ENCODE measurements at places on chromosomes 16 and 17.

DNA sequence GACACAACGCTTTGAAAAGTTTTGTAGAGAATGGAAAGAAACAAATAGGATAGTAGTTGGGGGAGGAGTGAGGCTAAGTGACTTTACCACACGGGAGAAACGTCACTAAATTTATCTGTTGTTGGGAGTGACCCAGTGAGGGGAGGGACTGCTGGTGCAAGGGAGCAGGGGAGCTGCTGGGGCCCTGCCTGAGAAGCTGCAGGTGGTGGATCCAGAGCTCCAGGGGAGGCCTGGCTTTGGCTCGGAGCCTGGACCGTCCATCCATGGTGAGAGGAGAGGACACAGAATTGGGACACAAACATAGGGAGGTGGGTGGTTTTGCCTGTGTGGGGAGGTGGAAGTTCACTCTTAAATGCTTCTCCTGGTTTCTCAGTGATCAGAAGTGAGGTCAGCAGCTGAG is 107.6 kb downstream of the GOSR1 start:
- no peak for DNase-seq

GRCh38 chr17:78971756-78972506 is 7.8 kb downstream of the LGALS3BP start:
- DNase-seq: no peak

DNA sequence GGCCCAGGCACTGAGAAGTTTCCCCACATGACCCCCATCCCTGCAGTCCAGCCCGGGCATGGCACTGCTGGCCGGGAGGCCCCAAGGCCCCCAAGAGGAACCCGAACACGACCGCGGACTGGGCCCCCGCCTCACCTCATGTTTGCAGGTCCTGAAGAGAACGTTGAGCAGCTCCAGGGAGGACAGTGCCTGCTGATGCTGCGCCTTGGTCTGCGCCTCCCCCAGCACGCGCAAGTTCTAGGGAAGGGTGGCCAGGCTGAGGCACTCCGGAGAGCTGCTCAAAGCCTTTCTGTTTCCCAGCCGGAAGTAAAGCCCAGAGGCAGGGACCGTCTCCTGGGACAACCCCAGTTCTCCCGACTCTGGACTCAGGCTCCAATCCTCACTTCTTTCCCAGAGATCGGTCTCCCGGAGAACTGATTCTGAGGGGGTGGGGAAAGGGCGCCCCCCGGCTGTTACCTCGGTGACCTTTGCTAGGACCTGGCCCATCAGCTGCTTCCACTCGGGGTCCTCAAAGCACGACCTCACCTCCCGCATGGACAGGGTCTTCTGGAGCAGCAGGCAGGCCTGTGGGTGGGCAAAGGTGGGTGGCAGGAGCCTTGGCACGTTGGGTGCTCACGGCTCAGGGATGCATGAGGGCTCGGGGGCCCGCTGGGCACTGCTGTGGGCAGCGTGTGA is 13.7 kb downstream of the MYBBP1A start:
- no peak for DNase-seq

GRCh38 chr17:70123193-70123592 is 46.1 kb upstream of the KCNJ2 start:
- no peak for DNase-seq

DNA sequence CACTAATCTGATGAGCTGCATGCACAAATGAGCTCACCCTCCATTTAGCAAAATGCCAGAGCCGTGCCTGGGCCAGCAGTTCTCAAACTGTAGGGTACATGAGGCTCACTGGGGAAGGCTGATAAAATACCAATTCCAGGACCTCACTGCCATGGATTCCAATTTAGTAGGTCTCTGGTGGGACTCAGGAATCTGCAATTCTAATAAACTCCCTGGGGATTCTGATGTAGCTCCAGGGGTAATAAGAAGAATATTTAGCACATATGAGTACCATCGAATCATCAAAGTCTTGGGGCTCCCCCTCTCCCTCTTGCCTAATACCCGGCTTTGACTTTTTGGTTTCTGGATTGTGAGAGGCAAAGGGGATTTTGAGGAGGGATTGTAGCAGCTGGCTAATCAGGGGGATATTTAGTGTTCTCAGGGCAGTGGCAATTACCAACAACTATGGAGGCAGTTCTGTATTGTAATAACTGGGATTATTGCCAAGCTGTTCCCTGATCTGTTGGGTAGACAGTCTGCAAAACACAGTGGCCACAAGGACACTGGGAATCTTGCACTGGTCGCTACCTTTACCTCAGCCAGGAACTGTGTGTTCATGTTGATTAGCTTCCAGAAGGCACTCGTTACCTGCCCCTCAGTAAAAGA is 140.4 kb downstream of the SHISA9 start:
- DNase-seq: no peak

DNA sequence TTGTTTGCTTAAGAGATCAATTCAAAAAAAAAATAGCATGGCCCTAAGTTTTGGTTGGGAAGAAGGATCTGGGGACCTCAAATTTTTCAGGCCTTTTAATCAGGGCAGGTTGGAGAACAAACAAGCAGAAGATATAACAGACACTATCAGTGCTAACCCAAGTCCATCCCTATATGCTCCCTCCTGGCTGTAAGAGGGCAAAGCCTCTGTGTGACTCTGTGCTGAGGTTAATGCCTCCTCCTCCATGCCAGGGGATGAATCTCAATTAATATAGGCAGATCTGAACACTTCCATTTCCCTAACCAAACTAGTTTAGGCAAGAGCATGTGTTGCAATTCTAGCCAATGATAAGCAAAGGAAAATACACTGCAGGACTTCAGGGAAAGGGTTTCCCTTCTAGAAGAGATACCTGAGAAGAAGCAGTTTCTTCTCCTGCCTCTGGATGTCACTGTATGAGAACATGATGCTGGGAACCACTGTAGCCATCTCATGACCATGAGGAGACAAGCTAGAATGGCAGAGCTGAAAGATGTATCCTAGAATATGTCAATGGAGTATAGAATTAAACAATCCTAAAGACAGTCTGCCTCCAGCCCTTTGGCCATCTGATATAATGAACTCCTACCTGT is 76.0 kb downstream of the CHD9NB start:
- DNase-seq: peak; percentile 2

GRCh38 chr16:1458977-1459341 is 14.6 kb upstream of the CCDC154 start:
- DNase-seq: no peak

DNA sequence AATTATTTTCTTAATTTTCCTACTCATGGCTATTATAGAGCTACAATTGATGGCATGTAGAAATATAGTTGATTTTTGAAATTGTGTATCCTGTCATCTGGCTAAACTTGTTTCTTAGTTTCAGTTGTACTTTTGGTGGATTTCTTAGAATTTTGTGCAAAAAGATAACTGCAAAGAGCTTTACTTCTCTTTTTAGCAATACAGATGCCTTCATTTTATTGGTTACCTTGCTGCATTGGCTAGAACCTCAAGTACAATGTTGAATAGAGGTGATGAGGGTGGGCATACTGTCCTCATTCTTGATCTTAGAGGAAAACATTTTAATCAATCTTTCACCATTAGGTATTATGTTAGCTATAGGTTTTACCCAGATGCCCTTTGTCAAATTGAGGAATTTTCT is 67.9 kb downstream of the METRNL start:
- no peak for DNase-seq

DNA sequence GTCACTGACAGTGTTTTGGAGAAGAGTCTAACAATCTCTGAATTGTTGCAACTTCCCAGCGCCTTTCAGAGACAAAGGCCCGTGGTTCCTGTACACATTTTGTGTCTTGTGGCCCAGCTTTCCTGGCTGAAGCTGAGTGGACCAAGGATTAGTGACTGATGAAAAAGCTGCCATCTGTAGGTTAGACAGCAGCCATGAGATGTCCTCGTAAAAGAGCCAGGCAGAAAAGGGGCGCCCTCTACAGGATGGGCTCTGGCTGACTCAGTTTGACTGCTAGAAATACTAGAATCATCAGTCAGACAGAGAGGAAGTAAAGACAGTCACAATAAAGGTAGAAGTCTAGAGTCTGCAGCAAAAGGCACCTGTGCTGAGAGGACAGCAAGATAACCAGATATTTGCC is 26.5 kb upstream of the NF1 start:
- DNase-seq: no peak

GRCh38 chr17:42922294-42922693 is 21.7 kb downstream of the G6PC1 start:
- DNase-seq: no peak

- no peak for DNase-seq
These were observed 58.7 kb downstream of the PLXDC1 start for GRCh38 chr17:39092692-39093230.

DNA sequence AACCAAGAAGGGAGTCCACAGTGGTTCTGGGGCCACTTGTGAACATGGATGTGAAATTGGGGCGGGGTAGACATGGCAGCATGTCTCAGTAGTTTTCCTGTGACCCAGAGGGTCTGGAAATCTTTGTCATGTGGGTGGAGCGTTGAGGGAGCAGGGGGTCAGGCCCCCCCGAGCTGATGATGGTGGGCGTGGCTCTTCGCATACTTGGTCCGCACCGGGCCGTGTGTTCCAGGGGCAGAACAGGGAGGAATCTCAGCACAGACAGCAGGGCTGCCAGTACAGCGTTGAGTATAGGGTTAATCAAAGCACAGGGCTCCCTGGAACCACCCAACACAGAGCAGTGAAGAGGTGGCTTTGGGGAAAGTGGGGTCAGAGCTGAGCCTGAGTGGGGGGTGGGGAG is 267.5 kb downstream of the SEC14L1 start:
- DNase-seq: no peak

DNA sequence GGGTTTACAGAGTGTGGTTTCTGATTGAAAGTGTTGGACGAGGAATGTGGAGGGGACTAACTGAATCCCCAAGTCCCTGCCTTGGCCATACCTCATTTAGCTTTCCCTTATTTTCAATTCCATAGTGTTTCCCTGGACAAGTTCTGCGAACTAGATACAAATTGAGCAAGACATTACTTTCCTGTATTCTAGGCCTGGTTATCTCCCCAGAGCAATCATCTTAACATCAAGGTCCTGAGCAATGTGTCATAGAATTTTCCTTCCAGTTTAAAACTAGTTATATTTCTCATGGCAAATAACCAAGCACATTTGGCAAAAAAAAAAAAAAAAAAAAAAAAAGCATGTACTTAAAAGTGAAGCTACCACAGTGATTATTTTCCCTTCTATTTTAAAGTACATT is 330.1 kb downstream of the CDH11 start:
- no peak for DNase-seq

DNA sequence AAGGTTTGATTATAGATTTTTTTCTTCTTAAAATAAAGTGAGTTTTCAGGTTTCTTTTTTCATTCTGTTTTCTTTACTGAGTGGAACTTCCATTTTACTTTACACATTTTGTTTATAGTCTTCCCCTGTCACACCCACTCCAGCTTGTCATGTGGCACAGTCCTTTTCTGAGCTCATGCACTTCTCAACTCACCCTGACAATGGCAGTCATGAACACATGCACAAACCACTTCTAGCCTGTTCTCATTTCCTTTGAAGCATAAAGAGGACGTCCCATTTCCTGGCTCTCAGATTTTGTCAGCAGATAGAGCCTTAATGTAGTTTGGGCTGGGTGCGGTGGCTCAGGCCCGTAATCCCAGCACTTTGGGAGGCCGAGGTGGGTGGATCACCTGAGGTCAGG is 168.0 kb downstream of the AHSP start:
- DNase-seq: no peak

GRCh38 chr17:30248786-30249185 is 13.3 kb upstream of the SLC6A4 start:
- no peak for DNase-seq

DNA sequence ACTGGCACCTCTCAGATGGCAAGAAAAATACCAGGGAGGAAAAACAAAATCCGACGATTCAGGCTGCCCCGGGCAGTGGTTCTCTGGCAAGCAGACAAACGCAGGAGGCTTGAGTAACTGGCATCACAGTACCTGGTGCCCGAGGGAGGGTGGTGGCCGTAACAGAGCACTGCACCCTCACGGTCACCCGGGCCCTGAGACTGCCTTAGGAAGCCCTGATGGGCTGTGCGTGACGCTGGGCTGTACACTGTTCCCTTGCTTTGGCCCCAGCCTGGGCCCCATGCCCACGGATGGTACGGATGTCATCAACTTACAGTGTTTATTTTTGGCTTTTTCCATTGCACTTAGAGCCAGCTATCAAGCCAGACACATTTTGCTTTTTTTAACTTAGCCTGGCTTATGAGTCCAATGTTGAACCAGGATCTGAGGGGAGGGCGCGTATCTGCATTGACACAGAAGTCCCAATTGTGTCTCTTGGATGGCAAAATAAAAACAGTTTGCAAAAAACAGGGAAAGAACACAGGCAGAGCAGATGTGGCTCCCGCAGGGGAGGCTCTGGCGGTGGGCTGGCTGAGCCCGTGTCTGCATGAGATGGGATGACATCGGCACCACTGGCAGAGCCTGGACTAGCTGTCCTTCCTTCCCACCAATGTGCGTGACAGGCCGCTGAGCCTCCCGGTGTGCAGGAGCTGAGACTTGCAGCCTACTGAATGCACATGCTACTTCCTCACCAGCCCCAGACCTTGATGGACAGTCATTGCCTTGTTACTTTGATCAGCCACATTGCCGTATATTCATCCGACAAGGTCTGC is 287.7 kb downstream of the FOXL1 start:
- no peak for DNase-seq

DNA sequence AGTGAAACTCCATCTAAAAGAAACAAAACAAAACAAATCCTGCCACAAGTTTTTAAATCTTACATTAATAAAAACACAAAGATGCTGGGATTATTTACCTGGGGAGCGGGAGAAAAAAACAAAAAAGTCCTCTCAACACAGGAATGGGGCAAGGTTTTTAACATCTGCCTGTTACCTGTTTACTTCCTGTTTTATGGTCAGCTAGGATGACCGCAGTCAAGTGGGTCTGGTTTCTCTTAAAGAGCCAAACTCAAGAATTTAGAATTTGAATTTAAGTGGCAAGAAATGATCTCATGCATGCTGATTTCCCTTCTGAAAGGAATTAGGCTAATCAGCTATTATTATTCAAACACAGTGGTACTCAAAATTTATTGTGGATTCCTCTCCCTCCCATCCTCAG is 39.7 kb upstream of the TBC1D3K start:
- DNase-seq: no peak

DNA sequence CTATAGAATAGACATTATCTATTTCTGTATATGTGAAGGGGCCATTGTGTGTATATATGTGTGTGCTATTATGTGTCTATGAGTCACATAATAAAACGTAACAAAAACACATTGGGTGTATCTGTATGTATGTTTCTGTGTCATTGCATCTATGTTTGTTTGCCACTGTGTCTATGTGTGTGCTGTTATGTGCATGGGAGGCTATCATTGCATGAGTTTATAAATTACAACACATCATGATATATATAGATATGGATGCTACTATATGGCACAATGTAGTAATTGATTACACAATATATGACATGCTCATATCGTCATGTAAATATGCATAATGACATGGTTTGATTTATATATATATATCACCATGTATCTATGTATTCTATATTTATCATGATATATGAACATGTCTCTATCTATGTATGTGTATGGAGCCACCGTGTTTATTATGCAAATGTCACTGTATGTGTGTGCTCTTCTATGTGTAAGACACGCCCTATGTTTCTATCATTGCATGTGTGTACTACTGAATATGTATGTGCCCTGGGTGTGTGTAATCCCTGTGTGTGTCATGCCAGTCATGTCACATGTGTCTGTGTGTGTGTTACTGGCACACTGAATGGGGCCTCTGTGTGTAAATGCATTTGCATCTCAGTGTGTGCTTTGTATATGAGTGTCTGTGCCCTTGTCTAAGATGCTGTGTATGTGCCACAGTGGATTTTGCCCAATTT is 1.4 kb upstream of the TSPOAP1 start:
- no peak for DNase-seq

GRCh38 chr17:5446786-5447185 is 7.8 kb upstream of the C1QBP start:
- DNase-seq: no peak

GRCh38 chr16:20939611-20940010 is 39.0 kb downstream of the LYRM1 start:
- no peak for DNase-seq

Measured in epithelial cell of prostate (primary cell).